Mammary epithelial cell (primary cell): ENCODE measurements at places on chromosomes 6 and 20.

DNA sequence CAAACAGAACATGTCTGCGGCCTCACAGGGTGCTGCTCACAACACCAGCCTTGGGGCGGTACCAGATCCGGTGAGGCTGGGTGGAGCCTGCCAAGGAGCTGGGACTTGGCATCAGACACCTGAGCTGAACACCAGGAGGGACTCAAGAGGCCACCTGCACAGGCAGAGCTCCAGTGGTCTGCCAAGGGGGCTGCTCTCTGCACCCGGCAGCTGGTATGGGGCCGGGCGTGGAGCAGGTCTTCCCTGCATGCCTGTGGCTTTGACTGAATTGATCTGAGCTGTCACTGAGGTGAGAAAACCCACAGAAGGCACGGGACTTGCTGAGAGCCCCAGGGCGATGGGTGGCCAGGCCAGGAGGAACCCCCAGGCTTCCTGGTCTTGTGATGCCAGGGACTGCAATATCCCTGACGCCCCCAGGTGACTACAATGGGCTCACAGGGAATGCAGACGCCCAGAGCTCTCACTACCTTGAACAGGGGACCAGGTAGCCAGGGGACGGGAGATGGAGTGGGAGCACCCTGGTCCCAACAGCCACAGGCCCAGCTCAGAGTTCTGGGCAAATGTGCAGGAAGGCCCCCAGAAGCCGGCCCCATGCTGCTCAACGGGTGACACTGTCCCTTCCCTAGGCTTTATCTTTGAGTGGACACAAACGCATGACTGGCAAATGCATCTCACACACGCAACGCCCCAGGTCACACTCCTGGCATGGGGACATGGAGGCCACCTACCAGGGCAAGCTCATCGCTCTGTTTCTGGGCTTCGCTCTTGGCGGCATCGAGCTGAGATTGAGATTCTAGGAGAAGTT lies 48.2 kb downstream of the DSTN start:
- DNase-seq: no peak

DNA sequence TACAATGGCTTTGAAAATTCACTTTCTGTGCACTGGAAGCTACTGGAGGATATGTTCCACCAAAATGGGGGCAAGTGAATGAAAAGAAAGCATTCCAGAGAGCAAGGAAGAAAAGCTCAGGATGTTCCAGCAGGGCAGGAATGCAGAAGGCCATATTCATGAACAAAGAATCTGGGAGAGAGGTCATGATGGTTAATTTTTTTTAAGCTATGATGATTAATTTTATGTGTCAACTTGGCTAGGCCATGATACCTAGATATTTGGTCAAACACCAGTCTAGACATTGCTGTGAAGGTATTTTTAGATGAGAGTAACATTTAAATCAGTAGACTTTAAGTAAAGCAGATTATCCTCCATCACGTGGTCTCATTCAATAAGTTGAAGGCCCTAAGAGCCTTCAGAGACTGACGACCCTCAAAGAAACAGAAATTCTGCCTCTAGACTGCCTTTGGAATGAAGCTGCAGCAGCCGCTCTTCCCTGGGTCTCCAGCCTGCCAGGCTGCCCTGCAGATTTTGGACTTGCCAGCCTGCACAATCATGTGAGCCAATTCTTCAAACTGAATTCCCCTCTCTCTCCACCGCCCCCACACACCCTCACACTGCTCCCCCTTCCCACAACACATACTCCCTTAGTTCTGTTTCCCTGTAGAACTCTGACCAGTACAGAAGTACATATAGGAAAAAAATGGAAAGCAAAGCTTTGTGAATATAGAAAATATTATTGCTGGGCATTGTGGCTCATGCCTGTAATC lies 20.1 kb upstream of the GCM1 start:
- peak; percentile 53 for DNase-seq

DNA sequence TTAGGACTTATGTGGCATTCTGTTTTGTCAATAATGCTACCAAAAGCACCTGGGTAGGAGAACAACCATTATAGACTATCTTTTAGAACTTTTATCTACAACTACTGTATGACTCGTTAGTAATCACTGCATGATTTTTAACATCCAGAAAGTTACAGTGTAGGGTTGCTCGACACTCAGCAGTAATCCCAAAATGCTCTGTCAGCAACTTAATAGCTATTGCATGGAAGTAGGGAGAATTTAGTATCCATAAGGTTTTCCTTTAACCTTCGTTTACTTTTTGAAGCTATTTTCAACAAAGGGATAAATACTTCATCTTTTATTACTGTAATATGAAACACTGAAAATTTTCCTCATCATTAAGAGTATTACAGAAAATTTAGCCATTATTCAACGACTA lies 309.5 kb downstream of the RNGTT start:
- DNase-seq: no peak

DNA sequence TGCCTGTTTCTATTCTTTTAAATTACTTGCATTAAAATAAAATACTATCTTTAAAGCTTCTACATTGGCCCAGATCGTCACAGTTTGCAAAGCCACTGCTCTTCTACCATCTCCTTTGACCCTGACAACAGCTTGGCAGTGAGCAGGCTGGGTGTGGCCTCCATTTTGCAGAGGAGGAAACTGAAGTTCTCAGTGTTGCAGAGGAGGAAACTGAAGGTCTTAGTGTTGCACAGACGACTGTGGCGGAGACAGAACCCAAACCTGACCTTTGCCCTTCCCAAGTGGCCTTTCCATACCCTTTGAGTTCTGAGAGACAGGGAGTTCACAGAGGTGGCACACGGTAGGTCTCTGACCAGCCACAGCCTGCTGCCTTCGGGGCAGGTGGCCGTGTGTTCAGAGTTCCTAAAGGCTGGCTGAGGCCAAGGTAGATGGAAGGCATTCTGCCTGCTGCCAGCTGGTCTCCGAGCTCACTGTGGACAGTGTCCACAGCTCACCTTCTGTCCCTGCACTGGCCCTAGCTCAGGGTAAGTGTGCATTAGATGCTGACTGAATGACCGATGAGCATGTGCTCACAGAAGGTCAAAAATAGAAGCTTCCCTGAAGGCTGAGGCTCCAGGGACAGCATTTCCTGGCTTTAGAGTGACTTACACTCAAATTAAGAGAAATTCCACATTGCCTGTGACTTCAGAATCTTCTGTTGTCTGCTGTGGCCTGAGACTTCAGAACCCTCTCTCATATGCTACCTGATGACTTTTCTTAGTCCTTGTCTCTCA lies 113.5 kb upstream of the SLC24A3 start:
- no peak for DNase-seq

GRCh38 chr6:170101281-170102035 lies 189.4 kb downstream of the DLL1 start:
- DNase-seq: no peak

- no peak for DNase-seq
Measured at GRCh38 chr6:131736811-131737210, 26.0 kb upstream of the CTAGE9 start.

GRCh38 chr20:31790401-31790800 lies 28.8 kb upstream of the MYLK2 start:
- no peak for DNase-seq

- DNase-seq: no peak
Measured at GRCh38 chr6:39441986-39442385, 119.5 kb upstream of the KCNK16 start.

DNA sequence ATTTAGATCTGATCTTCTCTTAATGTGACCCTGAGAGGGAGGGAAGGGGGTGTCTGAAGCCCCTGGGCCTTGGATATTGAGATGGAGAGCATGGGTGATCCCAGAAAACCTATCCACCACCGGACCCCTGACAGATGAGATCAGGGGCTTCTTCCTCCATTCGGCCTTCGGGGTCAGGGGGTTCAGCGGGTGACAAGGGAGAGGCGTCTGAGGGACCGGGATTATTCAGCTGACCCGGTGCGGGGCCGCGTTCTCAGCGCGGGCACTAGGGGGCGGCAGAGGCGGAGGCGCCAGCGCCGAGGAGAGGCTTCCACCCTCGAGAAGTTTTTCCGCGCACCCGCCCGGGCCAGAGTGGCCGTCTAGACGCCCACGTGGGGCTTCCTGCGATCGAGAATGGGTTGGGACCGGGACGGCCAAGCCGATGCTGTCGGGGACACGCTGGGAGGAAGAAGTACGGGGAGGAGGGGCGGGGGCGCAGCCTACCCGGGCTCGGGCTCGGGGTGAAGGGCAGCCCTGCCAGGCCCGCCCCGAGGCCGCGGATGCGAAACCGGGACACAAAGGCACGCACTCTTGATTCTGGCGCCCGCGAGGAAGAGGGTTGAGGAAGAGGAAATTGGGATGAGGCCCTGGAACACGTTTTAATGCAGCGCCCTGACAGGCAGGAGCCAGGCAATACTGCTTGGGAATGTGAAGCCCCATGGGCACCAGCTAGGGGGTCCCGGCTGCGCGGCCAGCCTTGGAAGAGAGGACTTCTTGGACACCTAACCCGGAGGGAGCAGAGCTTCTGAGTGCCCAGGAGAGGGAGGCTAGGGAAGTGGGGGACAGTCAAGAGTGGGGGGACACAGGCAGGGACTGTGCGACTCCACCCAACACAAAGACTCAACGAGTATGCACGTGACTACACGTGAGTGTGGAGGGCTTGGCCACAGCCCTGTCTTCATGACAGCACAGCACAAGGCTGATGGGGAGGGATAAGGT lies 30.6 kb downstream of the COL11A2 start:
- DNase-seq: peak; percentile 42

- peak; percentile 79 for DNase-seq
Measured at GRCh38 chr6:26205625-26206574, 118.7 kb downstream of the HFE start.

GRCh38 chr20:47670913-47671312 lies 114.4 kb downstream of the SULF2 start:
- DNase-seq: no peak

GRCh38 chr20:25699914-25700313 lies 3.3 kb upstream of the ZNF337 start:
- DNase-seq: no peak

- peak; percentile 76 for DNase-seq
Measured at GRCh38 chr6:73519926-73520687, 725 bp downstream of the EEF1A1 start.

DNA sequence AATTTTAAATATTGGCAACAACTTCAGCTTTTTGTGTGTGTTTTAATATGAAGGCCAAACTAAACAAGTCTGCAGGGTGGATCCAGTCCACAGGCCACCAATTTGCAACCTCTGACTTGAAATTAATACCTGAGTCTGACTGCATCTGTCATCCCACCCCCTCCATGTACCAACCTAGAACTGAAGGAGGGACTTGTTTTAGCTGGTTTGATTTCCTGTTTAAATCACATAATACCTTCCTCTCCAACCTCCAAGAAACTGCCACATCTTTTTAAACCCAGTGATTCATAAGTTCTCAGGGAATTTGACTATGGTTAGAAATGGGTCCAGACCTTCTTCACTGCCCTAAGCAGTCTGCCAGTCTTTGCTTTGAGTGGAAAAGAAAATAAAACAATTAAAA lies 21.6 kb downstream of the RNF8 start:
- DNase-seq: peak; percentile 37

- DNase-seq: no peak
Measured at GRCh38 chr20:58714923-58715351, 22.3 kb downstream of the NPEPL1 start.
